NCI-H1417 (cell line): ENCODE measurements at places on chromosomes 11 and 22.

DNA sequence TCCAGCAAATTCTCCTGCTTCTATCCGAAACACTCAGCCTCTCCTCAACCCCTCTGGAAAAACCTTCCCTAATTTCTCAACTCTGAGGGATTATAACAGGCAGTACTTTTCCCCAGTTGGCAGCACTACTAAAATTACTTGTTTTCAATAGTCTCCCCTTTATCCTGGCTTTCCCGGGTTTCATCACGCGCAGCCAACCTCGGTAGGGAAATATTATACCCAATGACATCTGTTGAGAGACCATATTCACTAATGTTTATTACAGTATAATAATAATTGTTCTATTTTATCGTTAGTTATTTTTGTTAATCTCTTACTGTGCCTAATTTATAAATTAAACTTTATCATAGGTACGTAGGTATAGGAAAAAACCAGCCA lies 330 bp upstream of the POLD3 start:
- no peak for DNase-seq

- no peak for DNase-seq
Observed at GRCh38 chr11:36060926-36061325, 117.1 kb downstream of the LDLRAD3 start.

GRCh38 chr11:63840356-63841060 lies 1.6 kb downstream of the MARK2 start:
- peak; percentile 37 for DNase-seq

GRCh38 chr22:29112121-29112520 lies 39.3 kb downstream of the KREMEN1 start:
- peak; percentile 30 for DNase-seq

DNA sequence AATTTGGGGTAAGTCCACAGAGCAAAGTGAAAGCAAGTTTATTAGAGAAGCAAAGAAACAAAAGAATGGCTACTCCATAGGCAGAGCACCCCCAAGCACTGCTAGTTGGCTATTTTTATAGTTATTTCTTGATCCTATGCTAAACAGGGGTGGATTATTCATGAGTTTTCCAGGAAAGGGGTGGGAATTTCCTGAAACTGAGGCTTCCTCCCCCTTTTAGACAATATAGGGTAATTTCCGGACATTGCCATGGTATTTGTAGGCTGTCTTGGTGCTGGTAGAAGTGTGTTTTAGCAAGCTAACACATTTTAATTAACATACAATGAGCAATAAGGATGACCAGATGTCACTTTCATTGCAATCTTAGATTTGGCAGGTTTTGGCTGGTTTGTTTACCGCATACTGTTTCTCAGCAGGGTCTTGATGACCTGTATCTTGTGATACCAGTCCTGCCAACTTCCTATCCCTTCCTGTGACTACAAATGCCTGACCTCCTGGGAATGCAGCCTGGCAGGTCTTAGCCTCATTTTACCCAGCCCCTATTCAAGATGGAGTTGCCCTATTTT lies 937 bp upstream of the C1QTNF6 start:
- DNase-seq: no peak

DNA sequence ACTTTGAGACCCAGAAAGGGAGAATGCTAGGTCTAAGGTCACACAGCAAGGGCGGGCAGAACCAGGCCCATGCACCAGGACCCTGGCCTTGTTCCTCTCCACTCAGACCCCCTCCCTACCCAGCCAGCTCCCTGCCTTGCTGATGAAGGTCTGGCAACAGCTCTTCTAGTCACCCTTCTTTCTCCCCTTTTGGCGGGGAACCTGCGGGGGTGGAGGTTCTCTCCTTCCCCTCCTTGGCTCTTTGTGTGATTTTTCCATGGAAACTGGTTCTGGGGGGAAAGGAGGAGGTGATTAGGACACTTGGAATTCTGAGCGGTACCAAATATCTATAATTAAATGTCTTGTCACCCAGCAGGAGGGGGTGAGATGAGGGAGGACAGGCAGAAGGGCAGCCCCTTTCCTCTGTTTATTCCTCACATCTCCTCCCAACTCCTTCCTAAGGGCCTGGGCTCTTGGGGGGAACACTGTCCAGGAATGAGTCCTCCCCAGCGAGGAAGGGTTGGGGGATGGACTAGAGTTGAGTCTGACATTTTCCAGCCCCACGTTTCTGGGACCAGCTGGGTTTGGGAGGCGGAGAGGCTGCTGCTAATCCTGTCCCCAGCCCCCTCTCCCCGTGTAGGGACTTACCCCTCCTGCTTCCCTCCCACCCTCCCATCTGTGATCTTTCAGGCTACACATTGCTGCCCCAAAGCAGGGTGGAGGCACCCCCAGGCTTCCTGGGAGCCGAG lies 7.4 kb downstream of the ARHGEF17 start:
- no peak for DNase-seq

- no peak for DNase-seq
Observed at GRCh38 chr22:28792491-28793383, 7.6 kb downstream of the XBP1 start.

DNA sequence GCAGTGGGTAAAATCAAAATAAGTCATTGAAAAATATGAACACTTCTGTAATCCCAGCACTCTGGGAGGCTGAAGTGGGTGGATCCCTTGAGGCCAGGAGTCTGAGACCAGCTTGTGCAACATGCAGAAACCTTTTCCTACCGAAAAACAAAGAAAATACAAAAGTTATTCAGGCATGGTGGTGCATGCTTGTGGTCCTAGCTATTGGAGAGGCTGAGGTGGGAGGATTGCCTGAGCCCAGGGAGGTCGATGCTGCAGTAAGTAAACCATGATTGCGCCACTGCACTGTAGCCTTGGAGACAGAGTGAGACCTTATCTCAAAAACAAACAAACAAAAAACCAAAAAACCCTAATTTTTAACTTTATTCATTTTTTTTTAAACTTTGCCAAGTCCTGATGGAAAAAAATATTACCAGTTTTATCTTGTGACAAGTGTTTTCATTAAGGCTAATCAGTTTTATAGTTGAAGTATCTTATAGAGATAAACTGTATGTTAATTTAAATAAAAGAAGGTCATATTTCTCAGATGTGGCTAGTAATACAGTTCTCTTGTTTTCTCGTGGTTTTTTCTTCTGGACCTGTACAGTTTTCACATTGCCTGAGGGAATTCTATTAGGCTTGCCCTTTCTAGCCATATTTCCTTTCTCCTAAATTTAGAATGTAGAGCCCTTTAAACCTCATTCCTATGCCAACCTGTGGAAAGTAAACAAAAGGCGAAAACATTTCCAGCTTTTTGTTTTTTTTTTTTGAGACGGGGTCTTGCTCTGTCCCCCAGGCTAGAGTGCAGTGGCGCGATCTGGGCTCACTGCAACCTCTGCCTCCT lies 9.4 kb downstream of the HIPK3 start:
- no peak for DNase-seq

GRCh38 chr11:12375720-12376119 lies 1.7 kb upstream of the PARVA start:
- no peak for DNase-seq

- DNase-seq: no peak
Observed at GRCh38 chr11:128303383-128303782, 284.0 kb downstream of the ETS1 start.

GRCh38 chr11:1336836-1337646 lies 27.6 kb upstream of the TOLLIP start:
- no peak for DNase-seq

- no peak for DNase-seq
Observed at GRCh38 chr11:22037505-22037904, 155.4 kb upstream of the ANO5 start.

- peak; percentile 91 for DNase-seq
Observed at GRCh38 chr22:46963672-46964545, 201.5 kb downstream of the TBC1D22A start.

DNA sequence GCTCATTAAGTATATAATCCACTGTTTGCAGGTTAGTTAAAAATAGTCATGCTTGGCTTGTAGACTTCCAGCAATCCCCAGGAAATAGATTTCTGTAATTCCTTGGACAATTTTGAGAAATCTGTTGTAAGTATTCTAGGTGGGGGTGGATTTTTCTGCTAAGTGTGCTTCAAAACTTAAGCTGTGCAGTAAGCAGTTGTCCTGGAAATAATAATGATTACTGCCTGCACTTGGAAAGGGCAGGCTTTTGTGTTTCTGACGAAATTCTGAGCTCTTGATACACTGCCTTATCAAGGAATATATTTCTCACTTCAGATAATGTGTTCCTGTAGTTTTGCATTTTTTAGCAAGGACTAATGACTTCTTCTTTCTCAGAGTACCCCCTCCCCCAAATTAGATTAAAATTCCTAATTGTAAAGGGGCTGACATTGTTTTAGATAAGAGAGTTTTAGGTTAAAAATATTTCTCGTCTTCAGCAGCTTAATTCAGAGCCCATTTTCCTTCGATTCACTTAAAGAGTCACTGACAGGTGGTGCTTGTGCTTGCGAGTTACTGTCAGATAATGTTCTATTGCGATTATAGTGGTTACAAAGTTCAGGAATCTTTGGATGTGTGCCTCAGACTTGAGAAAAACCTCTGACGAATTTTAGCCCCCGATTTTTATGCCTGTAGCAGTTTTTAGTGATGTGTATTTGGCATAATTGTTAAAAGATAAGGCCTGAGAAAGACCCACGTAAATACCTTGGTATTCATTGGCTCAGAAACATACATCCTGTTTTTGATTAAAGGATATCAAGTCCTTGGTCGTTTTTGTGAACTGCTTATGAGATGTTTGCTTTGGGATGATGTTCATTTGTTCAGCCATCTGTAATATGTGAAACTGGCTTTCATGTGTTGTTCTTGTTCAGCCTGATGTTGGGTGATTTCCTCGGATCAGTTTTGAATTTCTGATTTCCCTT lies 120.5 kb downstream of the HIPK3 start:
- DNase-seq: no peak

GRCh38 chr11:35526370-35526792 lies 965 bp upstream of the PAMR1 start:
- no peak for DNase-seq

GRCh38 chr11:61963016-61963281 lies 4.5 kb downstream of the FTH1 start:
- no peak for DNase-seq

DNA sequence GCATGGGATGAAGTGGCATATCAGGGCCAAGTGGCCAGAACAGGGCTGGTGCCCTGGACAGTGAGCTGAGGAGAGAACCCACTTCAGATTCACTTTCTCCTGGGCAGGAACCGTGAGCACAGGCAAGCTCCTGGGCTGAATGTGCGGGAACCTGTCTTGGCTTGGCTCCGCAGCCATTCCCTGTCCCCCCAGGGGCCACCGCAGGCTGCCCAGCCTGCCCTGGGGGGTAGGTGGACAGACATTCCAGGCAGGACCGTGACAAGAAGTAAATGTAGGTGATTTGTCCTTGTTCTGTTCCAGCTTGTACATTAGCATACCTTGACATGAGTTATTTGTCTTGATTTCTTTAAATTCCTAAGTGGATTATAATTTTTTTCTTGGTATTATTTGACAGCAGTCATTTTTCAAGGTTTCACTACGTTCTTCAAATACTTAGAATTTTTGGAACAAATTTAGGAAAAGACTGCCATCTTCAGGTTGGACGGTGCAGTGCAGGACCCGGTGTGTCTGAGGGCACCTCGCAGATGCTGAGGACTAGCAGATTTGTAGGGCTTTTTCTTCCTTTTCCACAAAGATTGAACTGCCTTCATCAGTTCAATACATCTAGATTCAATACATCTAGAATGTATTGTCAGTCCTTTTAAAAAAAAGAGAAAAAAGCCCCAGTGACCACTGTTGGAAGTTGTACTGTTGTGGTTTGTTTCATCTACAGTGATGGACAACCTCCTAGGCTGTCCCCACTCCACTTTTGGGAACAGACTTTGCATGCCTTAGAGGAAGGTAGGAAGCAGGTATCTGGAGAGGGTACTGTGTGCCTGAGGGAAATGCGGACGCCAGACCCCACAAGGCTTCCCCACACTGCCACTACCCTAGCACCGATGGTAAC lies 115.1 kb upstream of the RASSF10 start:
- DNase-seq: peak; percentile 46

DNA sequence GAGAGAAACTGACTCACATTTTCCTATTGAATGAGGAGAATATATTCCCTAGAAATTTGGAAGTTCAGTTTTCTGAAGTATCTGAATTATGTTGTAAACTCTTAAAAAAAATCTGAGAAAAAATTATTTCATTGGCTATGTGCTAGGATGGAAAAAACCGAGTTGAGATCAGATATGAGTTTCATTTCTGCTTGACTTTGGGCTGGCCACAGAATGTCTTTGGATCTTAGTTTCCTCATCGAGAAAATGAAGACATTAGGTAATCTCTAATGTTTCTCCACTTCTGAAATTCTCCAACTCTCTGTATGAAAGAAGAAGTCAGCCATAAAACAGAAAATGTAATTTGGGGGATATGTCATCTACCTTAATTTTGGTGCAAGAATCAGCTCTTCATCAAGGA lies 28.8 kb downstream of the SLN start:
- no peak for DNase-seq

- DNase-seq: no peak
Observed at GRCh38 chr11:119505861-119506260, 82.9 kb upstream of the THY1 start.

DNA sequence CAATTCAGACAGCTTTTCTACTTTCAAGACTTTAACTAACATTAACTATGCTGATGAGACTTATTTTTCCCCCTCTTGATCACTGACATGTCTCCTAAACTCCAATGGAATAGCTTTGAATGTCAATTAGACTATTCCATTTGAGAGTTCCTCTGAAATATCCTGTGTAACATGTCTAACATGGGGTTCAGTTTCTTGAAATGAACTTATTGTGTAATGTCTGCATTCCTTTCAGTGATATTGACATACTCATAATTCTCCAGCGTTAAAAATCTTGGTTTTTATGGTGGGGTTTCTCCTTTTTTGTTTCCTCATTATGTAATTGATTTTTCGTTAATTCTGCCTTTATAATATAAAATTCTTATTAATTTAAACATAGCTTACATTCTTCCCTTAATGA lies 37.7 kb upstream of the SPTBN2 start:
- DNase-seq: no peak

GRCh38 chr22:47123006-47123826 lies 360.8 kb downstream of the TBC1D22A start:
- DNase-seq: no peak

DNA sequence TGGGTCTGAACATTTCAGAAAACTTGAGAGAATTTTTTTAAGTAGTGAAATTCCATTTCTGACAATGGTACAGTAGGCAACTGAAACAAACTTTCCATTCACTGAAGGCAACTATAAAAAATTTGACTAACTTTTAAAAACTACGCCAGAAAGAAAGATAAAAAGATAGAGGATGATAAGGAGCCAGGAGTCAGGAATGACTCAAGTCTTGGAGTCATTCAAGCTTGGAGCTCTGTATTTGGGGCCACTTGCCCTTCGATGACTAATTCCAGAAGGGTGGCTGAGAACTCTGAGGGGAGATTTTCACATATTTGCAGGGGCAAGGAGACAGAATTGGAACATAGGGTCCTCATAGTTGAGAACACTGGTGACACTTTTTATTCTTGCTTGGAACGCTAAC lies 1083.2 kb upstream of the CNTN5 start:
- no peak for DNase-seq

- DNase-seq: peak; percentile 78
Observed at GRCh38 chr11:130213143-130213978, 53.8 kb downstream of the ST14 start.

GRCh38 chr11:66891851-66892660 lies 35.2 kb downstream of the LRFN4 start:
- DNase-seq: no peak

GRCh38 chr11:98137437-98137836 lies 883.3 kb upstream of the CNTN5 start:
- no peak for DNase-seq
